ENCODE measurements at places on chromosomes 2 and 18.

DNA sequence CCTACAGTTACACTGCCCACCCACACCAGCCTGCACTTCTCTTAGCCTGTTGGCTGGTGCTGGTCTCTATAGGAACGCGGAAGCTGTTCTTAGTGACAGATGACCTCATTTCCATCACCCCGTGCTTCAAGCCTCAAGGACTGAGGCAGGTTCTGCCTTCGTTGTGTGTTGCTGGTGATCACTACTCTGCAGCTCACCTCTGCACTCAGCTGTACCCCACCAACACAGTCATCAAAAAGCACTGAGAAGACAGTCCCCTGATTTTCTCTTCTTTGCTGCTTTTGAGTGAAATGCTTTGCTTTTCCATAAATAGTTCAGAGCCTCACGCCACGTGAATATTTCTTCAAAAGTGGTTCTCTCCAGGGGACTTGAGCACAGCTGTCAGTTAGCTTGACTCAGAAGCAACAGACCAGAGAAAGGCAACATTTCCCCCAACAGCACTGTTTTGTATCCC, 225.7 kb upstream of the CCDC150 start:
- peak; percentile 44 for DNase-seq

- DNase-seq = no peak
These were observed 396.2 kb upstream of the VWC2L start for GRCh38 chr2:214014551-214015220.

GRCh38 chr2:11102466-11102865, 52.8 kb upstream of the SLC66A3 start:
- no peak for DNase-seq

DNA sequence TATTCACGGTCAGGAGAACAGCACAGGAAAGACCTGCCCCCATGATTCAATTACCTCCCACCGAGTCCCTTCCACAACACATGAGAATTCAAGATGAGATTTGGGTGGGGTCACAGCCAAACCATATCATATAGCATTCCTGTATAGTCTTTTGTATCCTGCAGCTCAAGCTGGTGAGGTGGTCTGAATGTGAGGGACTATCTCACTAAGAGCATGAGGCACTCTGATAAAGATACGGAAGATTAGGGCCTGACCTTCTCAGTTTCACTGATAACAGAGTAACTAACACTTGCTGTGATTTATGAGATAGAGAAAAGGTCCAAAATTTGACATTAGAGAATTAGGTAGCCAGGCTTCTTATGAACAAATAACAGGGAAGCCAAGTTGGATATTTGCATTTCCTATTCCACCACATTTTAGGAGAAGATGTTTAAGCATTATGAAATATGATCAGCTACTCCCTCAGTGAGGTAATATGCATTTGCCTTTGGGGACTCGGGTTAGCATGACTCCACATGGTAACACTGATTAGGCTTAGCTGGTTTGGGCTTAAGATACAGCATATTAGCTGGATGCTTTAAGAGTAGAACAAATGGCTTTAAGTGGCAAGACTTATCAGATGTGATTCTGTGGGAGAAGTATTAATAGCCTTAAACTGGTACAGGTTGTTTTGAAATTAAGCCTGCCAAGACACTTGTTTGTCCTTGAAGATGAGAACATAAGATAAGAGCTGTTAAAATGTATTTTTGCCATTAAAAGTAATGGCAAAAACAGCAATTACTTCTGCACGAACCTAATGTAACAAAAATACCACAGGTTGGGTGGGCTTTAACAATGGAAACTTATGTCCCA, 106.9 kb upstream of the MSTN start:
- no peak for DNase-seq

GRCh38 chr2:206920310-206920709, 19.0 kb upstream of the CPO start:
- no peak for DNase-seq

GRCh38 chr2:85221067-85221691, 88.0 kb downstream of the TCF7L1 start:
- no peak for DNase-seq

GRCh38 chr2:52395912-52396311, 1364.0 kb upstream of the NRXN1 start:
- DNase-seq = no peak

DNA sequence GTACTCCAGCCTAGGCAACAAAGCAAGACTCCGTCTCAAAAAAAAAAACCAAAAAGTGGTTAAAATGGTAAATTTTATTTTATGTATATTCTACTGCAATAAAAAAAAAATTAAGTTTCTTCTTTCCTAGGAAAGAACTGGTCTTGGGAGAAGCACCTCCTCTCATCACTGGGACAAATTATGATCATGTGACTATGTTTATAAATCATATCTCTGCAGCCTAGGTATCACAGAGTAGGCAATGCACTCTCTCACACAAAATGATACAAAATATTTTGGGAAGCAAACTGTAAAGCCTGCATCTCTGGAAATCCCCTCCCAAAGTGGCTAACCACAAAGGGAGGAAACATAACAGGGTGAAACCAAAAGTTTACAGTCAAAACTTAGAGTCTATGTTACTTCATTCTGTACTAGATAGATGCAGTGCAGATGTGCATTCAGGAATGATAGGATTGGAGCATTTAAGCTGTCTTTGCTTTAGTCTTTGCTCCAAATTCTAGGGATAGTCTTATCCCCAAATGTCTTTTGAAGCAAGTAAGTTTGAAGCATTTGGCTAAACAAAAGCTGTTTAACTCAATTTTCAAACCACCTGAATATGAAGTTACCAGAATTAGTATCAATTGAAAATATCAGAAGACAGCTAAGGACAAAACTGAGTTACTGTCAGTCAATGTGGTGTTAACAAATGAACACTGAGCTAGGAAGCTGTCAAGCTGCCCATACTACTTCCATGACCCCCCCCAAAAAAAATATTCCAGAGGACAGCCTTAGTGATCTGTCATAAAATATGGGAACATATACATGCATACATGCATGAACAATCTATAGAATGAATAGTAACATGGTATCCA, 21.1 kb upstream of the MALT1 start:
- DNase-seq = no peak

GRCh38 chr18:57856557-57857280, 53.6 kb upstream of the ATP8B1 start:
- DNase-seq = no peak

DNA sequence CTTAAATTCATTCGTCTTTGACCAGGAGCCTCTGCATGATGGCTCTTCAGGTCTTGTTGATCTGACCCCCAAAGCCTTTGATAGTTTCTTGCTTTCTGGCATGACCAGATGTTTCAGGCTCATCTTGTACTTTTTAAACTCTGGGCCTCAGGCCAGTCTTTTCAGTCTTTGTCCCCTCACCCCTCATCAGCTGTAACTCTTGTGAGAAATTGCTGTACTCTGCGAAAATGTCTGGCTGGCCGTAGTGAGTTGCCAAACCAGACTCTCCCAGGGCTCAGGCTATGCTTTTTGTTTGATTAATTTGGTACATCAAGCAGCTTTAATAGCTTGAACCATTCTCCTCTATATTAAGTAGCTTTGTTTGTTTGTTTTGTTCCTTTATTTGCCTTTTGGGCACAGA, 75.9 kb downstream of the BABAM2 start:
- no peak for DNase-seq

DNA sequence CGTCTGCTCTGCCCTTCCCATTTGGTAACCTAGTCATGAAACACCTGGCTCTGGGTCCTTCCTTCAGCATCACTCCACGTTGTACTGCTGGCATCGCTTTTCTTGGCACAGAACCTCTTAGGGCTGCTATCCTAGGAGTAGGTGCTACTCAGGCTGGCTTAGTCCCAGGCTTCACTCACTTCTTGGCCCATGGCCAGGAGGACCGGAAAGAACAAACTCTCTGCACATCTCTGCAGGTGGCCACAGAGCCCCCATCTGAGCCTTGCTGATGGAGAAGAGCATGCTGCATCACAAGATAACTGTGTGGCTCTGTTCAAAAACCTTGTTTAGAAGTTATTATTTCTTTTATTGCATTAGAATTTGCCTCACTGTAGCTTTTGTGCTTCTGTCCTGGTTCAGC, 447.2 kb upstream of the TNP1 start:
- no peak for DNase-seq

GRCh38 chr2:121608367-121608766, 40.9 kb downstream of the CLASP1 start:
- DNase-seq = no peak

DNA sequence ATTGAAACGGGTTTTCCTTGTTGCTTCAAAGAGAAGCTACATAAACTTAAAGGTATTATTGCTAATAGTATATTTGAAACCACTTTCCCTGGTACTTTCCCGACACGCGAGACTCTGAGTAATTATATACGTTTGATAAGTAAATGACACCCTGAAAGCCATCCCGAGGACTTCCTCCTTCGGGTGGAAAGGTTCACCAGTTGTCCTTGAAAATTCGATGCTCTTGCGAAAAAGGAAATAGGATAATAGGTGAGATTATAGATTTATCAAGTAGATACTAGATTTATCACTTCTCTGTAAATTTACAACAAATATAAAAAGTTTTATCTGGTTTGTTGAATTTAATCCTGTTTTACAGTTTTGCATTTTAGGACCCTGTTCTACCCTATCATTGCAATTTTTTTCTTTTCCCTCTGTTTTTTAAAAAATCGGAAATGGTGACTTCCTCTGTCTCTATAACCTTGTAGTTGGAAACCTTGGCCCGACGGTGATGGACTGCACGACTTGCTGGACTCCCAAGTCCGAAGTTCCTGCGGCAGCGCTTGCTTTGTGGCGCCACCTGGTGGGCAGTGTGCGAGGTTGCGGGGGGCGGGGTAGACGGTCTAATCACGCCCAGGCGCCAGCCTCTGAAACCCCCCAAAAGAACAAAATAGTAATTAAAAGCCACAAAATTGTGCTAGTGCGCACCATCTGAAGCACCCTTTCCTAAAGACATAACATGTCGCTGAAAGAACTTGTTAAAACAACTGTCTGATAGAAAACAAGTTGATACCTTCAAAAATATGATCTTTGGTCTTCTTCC, 972 bp upstream of the DLX2 start:
- peak; percentile 92 for DNase-seq

GRCh38 chr2:43593254-43593653, 2.6 kb downstream of the THADA start:
- DNase-seq = no peak

GRCh38 chr18:49742316-49743116, 70.8 kb downstream of the ACAA2 start:
- no peak for DNase-seq

DNA sequence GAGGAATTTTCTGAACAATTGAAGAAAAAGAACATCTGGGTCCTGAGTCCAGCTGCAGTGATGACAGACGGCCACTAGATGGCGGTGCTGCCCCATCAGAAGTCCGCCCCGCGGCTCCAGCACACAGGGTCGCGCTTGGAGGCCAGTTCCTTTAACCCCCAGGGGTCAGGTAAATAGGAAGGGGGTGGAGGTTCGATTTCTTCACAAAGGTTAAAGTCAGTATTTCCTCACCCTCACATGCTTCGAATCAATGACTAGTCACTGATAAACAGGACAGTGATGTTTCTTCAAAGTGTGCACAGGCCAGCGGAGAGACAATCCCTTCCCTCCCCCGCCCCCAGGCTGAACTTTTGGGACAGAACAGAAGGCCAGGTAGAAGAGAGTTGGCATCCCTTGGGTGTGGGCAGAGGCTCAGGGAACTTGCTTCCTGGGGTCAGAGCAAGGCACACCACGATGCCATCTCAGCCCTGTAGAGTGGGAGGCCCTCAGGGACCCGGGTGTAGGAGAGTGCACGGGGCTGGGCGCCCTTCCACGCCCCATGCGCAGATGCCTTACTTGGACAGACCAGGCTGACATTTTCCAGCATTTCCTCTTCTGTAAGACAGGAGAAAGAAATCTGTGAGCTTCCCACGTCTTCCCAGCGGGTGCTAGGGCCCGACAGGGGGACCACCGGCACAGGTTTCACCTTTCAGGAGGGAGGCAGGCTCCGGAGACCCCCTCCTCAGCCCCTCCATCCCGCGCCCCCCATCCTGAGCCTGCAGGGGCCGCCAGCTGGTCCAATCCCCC, 722 bp downstream of the APOB start:
- peak; percentile 56 for DNase-seq

DNA sequence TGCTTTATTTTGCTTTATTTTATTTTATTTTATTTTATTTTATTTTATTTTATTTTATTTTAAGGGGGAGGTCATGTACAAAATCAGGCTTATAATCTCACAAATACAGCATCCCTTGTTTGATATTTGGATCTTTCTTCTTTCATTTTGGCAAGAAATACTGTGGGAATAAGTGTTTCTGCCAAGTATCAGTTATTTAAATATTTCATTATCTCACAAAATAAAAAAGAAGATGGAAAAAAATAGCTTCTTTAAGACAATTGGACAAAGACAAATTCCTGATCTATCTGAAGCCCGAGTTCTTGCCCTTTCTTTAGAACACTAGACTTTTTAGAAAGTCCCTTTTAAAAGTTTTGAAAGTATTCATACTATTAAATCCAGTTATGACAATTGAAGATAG, 560.5 kb upstream of the ZEB2 start:
- no peak for DNase-seq

GRCh38 chr2:240949791-240950705, 43.9 kb downstream of the CROCC2 start:
- DNase-seq = no peak

DNA sequence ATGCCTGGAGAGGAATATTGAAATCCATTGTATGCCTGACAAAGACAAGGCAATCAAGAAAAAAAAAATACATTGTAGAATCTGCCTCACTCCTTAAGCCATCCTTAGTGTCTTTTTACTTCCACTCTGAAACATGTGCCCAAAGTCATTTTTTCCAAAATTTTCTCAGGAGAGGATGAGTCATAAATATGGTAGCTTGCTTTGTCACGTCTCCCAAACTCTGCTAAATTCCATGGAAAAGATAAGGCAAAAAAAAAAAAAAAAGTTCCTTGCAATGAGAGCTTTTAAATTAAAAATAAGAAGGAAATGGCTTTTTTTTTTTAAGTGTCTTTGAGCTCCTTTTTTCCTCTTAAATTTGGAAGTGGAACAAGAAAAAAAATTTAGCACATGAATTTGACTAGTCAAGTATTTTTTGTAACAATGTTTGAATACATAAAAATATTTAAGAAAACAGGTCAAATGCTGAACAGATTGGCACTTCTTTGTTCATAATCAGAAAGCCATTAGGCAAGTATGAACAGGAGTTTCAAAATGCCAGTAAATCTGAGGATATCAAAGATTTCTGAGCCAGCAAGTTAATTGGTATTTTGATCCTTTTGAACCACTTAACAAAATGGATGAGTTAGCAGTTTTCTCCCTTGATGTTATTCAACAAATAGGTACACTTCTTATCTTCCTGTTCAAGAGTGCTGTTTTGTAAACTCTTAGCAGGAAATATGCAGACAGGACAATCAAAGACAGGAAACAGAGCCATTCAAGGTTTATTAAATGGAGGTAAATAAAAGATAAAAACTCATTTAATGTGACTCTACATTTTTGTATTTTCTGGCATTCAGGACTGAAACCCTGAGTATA, 247.3 kb upstream of the SP5 start:
- DNase-seq = peak; percentile 12

DNA sequence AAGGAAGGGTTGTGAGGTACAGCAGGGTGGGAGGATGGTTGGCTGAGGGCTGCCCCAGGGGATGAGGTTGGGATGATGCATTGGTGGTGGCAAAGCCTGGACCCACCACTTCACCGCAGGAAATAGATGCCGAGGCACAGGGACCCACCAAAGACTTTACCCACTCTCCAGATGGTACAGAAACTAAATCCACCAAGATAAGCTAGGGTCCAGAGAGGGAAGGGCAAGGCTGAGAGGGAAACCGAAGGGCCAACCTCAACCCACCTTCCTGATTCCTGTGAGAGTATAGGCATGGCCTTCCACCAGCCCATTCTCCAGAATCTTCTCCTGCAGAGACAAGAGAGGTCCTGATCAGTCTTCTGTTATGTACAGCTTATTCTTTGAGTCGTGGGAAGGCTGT, 18.1 kb downstream of the CAPN14 start:
- DNase-seq = no peak

GRCh38 chr2:195782156-195782555, 125.1 kb downstream of the SLC39A10 start:
- DNase-seq = no peak
